ENCODE measurements at places on chromosomes 16 and 17.

DNA sequence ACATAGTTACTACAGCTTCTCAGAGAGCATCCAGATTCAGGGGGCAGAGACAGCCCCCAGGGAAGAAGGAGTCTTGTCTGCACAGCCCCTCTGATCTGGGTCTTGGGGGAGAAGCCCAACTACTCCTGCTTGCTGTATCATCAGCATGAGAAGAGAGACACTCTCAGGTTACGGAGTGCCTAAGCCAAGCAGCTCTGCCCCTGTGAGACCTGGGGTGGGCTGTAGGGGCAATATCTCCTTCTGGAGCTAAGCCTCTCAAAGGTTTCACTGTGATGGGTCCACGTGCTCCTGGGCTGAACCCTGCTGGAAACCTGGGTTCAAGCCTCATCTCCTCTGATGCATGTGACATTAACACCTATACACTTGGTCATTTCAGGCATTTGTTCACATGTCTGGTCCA lies 123.2 kb downstream of the CPPED1 start:
- no peak for DNase-seq

- no peak for DNase-seq
Observed at GRCh38 chr16:82113741-82114140, 56.3 kb downstream of the MPHOSPH6 start.

- no peak for DNase-seq
Observed at GRCh38 chr16:12458591-12459358, 344.9 kb downstream of the CPPED1 start.

- DNase-seq = no peak
Observed at GRCh38 chr17:40319651-40320540, 10.9 kb downstream of the RARA start.

- no peak for DNase-seq
Observed at GRCh38 chr17:49512296-49513043, 17.4 kb downstream of the NGFR start.

Data from RWPE1 (cell line).